ENCODE measurements at places on chromosomes 4 and X.

GRCh38 chr4:178205826-178206225, 763.6 kb upstream of the AGA start:
- DNase-seq: no peak

GRCh38 chr4:186481998-186482790, 73.2 kb downstream of the MTNR1A start:
- no peak for DNase-seq

DNA sequence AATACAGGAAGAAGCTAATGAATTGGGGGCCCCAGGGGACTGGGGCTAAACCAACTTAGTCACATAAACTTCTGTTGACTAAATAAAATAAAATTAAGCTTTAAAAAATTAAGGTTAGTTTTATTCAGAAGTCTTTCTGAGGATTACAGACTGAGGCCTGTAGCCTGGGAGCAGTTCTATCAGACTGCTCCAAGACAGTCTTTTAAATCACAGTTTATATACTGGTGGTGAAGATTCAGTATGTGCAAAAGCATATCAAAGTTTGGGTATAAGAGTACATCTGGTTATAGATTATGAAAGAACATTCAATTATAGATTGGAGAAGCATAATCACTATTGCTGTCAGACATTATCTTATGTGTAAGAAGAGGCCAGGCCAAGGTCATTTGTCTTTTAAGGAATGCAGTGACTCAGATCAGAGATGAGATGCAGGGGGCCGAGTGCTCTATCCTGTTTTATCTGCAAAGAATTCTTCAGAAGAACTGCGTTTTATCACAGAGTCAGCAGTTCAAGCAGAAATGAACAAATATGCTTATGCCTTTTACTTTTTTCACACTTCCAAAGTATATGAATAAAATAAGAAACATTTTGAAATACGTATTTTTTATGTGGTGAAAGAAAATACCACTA, 109.4 kb downstream of the PDHA2 start:
- no peak for DNase-seq

DNA sequence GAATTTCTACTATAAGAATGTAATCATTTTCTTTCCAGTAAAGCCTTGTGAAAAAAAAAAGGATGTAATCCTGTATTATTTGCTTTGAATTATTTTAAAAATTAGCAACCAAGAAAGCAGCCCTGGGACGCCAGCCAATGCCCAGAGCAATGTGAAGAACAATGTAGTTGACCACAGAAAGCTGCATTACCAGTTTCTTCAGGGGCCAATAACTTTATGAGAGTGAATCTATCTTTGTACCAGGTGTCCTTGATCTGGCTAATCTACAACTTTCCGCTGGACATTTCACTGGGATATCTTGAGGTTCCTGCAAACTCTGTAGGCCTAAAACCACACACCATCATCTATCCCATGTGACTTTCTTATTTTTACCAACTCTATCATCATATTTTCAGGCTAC, 7.6 kb upstream of the KLHL2 start:
- no peak for DNase-seq

DNA sequence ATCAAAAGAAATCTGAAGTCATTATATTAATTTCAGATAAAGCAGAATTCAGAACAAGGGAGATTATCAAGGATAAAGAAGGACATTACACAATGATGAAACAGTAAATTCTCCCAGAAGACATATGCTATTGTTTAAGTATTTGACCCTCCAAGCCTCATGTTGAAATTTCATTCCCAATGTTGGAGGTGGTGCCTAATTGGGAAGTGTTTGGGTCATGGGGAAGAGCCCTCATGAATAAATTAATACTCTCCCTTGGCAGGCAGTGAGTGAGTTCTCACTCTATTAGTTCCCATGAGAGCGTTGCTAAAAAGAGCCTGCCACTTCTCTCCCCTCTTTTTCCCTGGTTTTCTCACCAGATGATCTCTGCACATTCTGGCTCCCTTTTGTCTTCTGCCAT, 249.9 kb upstream of the GRIA3 start:
- no peak for DNase-seq

GRCh38 chrX:67353651-67354370, 190.0 kb upstream of the AR start:
- DNase-seq: no peak

GRCh38 chr4:31183256-31183655, 463.1 kb downstream of the PCDH7 start:
- DNase-seq: no peak

DNA sequence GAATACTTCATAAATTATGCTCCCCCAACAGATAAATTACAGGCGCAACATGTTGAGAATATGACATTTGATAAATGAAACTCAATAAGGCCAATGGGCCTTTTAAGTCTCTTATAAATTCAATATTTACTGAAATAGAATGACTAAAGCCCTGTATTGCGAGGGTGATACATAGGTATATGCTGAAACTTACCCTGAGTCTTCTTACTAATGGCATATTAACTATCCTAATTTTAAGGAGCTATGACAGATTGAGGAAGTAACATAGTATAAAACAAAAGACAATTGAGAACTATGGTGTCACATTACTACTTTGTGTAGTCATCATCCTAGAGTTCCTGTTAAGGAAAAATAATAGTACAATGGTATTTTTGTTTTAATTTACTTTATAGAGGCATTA, 440.7 kb downstream of the IL15 start:
- no peak for DNase-seq

DNA sequence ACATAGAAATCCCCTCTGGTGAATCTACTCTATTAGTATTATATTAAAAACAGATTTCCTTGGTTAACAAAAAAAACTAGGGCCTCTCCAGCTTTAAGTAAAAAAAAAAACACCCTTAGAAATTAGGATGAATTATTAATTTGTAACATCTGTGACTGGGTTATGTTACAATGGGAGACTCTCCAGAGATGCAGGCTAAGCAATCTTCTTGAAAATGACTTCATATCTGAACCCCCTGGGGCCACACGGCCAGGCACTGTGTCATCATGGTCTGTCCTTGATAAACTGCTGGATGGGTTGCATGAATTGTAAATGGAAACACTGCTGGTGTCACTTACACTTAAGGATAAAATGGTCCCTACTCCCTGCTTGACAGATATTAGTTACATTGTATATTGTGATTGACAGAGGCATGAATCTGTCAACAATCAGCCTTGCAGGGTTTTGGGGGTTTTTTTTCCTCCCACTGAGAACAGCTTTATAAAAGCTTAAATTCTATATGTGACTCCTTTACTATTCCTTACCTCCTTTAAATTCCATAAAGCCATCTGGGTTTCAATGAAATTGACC, 49.1 kb downstream of the PRKG2 start:
- no peak for DNase-seq

GRCh38 chr4:86893136-86893535, 914 bp upstream of the C4orf36 start:
- DNase-seq: no peak

DNA sequence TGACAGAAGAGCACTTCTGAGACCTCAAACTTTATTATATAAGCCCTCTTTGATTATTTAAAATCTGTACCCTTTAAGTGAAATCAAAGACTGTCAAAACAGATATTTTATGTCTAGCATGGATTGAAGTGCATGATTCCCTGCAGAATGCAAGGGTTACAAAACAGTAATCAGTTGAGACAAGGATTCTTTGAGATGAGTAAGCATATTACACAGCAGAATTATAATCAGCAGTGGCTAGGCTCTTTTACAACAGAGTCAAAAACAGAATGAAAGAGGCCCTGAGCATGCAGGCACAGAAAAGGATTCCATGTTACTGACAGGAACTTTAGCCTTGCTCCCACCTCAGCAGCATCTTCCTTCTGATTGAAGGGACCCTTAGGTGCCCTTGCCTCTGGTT, 487.9 kb upstream of the GALNT7 start:
- DNase-seq: no peak

DNA sequence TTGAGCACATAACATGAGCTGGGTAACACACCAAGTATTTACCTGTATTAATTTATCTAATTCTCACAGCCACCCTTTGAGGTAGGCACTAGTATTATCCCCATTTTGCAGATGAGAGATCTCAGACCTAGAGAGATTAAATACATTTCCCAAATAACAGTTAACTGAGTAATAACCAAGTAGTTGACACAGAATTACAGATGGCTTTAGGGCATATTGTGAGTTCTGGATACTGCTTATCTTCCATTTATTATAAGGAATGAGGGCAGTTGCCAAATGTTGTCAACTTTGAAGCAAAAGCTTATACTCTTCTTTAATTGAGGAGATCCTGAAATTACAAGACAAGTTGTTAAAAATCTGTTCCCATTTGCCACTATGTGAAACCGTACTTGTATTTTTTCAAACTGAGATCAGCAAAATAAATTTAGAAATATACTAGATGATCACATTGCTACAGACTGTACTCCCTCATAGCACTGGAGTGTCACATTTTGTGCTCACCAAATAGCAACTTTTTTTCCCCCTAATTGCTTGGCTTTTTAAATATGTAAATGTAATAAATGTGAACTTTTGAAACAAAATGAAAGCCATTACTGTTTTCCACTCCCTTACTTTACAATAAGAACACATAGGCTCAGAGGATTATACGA, 62.0 kb downstream of the ZNF827 start:
- DNase-seq: no peak

DNA sequence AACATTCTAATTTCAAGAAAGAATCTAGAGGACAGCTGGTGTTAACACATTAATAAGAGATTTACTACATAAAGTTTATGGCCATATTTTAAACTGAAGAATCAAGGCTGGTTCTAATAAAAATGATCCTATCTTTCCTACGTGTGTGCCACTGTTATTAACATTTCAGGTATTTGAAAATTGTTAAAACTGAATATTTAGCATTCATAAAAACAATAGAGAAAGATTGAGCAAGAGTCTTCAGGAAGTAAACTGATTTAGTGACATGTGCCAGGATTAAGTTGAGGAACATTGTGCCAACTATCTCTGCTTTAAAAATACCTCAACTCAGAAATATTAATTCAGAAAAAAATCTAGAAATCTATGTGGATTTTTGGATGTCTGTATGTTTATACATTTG, 810.1 kb downstream of the FAT4 start:
- no peak for DNase-seq

- DNase-seq: no peak
Observed at GRCh38 chr4:32840461-32841189, 2120.5 kb downstream of the PCDH7 start.

DNA sequence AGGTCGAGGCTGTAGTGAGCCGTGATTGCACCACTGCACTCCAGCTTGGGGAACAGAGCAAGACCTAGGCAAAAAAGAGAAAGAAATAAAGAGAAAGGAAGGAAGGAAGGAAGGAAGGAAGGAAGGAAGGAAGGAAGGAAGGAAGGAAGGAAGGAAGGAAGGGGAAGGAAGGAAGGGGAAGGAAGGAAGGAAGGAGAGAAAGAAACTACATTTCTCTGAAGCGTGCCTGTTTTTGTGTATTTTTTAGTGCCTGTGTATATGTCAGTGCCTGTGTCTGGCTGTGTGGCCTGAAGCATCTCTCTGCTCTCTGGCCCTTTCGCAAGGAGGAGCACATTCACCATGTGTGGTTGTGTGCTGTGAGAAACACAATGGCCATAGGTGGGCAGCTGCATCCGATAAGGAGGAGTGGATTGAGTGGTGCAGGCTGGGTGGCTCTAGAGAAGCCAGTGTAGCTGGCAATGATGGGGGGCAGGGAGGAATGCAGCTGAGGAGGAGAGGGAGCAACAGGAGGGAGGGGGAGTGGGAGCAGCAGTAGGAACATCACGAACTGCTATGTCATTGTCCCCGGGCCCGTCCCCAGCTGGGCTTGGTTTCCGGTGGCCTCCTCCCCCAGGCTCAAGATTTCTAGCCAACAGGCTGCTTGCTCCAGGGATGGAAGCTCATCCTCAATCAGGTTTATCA, 11.4 kb downstream of the SYN1 start:
- DNase-seq: no peak

GRCh38 chrX:124441971-124442590, 95.7 kb downstream of the SH2D1A start:
- no peak for DNase-seq

GRCh38 chr4:89837385-89837992, 528 bp upstream of the SNCA start:
- peak; percentile 62 for DNase-seq

- DNase-seq: no peak
Observed at GRCh38 chr4:165537028-165537648, 158.3 kb downstream of the CPE start.

- no peak for DNase-seq
Observed at GRCh38 chrX:54482839-54483593, 13.0 kb downstream of the FGD1 start.

DNA sequence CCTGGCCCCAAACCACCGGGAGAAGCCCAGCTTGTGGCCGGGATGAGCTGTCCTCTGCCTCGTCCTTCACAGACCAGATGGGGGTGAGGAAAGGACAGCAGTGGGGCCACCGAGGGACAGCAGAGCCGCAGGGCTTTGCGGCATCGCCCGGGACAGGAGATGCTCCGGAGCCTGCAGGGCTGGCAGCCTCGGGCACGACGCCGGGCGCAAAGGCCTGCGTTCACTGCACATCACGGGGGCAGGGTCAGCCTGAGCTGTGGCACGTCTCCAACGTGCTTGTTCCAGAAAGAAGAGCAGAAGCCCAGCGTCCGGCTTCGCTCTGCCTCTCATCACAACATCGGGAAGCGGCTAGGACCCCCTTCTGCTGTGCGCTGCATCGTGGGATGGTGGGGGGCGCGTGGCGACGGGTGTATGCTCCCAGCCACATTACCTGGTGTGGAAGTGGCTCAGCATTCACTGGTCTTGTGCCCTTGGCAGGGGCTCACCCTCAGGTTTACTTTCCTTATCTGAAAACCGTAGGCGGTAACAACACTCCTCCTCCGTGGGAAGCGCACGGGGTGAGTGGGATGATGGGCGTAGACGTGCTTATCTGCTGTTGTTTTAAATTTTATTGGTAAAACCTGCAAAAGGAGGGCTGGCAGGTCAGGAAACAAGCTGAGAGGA, 7.4 kb downstream of the TADA2B start:
- DNase-seq: no peak

GRCh38 chrX:24491741-24492140, 26.7 kb downstream of the PDK3 start:
- DNase-seq: no peak

- no peak for DNase-seq
Observed at GRCh38 chr4:123649645-123650391, 253.2 kb downstream of the SPRY1 start.

DNA sequence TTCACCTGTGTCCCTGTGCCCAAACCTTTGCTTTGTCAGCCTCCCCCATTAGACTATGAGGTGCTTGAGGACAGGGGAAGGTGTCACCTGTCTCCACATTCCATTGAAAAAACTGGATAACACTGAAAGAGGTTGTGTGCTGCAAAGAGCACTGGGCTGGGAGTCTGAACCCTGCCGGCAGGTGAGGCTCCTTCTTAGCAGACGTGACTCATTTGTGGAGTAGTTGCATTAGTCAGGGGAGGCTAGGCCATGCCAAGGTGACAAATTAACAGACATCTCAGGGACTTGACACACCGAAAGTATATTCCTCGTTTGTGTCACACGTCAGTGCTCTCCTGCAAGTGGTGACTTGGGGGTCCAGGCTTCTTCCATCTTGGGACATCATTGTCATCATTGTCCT, 95.9 kb upstream of the STX18 start:
- DNase-seq: peak; percentile 54

GRCh38 chrX:37825215-37825842, 22.0 kb downstream of the DYNLT3 start:
- no peak for DNase-seq

- no peak for DNase-seq
Observed at GRCh38 chrX:79147477-79147876, 3.0 kb downstream of the GPR174 start.
